NCI-H1092 (cell line): ENCODE measurements at places on chromosomes 3 and 15.

DNA sequence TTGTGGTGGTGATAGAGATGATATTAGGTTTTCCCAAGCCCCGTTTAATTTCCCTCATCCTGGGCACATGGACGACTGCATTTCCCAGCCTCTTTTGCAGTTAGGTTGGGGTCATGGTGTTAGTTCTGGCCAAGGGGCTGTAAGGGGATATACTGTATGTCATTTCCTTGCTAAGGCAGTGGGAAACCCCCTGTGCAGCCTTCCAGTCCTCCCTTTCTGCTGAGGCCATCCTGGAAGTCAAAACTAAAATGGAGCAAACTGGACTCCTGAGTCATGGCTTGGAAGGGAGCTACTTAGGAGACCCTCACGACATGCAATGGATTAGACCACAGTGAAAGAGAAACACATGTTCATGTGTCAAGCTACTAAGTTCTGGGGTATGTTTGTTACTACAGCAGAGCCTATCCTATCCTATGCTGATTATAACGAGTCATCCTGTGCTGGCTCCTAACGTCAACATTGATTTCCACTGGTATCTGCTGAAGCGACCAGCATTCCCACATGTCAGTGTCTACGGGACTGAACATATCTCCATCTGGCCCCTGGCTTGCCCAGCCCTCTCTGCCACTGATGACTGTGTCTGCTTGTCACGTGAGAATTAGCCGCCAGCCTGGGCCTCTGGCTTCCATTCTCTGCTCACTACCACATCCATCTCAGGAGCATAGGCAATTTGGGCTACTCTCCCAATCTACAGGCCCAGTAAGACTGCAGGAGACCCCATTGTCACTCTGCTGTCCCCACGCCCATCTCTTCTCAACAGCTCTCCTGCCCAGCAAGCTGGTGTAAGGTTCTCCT lies 85.6 kb upstream of the MEF2A start:
- DNase-seq: no peak

GRCh38 chr3:135771760-135772159 lies 193.8 kb upstream of the PPP2R3A start:
- DNase-seq: no peak

- no peak for DNase-seq
These were observed 15.8 kb upstream of the P2RY12 start for GRCh38 chr3:151400341-151400740.

GRCh38 chr3:94349310-94349878 lies 286.5 kb downstream of the NSUN3 start:
- no peak for DNase-seq

GRCh38 chr3:58188173-58188564 lies 22.6 kb downstream of the DNASE1L3 start:
- DNase-seq: no peak

GRCh38 chr3:172550347-172550943 lies 27.2 kb upstream of the TNFSF10 start:
- no peak for DNase-seq

DNA sequence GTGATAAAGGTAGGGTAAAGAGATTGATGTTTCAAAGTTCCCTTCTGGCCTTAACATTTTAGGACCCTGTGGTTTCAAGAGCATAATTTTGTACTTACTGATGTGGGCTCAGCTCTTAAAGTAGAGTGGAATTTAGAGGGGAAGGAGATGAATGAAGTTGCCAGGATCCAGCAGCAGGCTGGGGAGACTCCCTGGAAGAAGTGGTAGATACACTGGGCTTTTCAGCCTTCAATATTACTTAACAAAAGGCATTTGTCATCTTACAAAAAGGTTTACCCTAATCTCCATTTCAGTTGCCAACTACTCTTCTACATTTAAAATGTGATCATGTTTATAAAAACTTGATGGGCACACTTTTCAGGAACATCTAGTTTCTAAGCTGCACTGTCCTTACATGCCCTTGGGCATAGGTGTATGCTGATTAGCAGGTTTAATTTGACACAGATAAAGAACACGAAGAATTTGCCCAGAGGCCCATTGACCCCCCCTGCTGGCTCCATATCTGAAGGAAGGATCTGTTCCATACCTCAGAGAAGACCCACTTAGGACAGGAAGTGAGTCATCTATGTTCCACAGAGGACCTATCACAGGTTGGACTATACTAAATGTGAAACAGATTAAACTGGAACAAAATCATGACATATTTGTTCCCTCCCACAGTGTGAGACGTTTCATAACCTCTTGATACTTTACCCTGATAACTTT lies 93.0 kb upstream of the LPP start:
- no peak for DNase-seq

DNA sequence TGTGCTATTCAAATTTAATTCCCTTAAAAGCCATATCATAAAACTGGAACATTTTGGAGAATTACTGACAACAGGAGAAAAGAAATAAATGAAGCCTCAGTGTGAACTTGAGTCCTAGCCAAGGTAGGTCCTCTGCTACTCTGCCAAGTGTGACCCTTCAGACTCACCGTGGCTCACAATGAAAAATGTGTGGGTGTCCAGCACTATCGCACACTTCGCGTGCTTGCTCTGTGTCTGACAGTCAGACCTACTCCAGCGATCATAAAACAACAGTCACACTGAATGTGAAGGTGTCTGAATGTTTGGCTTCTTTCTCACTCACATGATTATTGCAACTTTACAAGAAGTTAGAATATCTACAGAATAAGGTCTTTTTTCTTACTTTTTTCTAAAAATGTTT lies 65.8 kb upstream of the TRA2B start:
- no peak for DNase-seq

- DNase-seq: no peak
These were observed 127.6 kb upstream of the GBE1 start for GRCh38 chr3:81888914-81889557.

DNA sequence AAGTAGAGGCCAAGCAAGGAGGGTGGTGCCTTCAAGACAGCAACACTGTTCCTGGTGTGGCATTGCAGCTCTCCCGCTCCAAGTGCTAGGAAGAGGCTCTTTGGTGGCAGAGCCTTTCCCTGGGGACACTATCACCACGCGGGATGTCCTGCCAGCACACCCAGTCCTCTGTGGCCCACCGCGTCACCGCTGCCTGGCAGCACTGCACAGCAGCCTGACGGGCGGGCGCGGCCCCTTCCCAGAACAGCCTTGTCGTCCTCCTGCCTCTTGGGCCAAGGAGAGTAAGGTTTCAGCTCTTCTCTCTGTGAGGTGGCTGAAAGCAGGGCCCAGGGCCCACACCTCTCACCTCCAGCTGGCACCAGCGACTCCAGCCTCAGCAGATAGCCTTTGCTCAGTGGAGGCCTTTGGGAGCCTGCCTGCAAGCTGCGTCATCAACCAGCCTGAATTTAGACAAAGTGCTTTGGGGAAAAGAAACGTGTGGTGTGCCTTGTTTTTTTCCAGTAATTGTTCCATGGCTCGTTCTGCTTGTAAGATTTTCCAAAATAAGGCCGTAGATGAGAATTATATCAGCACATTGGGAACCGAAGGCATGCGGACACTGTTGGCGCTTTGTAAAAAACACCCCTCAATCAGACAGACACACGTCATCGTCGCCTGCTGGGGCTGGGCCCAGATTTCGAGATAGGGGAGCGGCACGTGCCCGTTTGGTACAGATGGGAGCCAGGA lies 65.0 kb downstream of the AAGAB start:
- no peak for DNase-seq

DNA sequence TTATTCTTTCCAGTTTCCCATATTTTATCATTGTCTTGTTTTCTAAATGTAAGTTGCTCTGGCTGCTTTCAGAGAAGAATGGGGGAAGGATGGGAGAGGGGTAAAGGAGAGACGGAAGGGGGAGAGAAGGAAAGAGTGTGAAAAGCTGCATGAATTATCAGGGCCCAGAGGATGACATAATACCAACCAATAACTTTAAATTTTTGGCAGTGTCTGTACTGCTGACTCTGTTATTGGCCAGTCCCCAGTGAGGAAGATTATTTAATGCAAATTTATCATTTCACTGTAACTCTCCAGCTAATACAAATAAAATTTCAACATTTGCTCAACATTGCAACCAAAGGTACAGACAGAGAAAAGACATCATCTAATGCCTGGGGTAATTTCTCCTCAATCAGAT lies 551.7 kb upstream of the CFAP20DC start:
- DNase-seq: no peak

- no peak for DNase-seq
These were observed 108.8 kb downstream of the ARRDC4 start for GRCh38 chr15:98069256-98069655.

DNA sequence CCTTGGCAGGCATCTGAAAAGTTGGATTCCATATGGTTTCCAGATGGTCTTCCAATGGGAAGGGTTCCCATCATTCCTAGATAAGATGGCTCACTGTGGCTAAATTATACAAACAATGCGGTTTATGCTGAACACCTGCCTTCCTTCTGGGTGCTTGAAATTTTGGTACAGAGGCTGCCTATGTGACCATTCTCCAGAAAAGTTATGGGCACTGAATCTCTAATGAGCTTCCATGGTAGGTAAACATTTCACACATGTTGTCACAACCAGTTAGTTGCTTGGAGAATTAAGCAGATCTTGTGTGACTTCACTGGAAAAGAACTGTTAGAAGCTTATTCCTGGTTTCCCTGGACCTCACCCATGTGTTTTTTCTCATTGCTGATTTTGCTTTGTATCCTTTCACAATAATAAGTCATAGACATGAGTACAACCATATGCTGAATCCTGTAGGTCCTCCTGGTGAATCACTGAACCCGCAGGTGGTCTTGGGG lies 30.1 kb downstream of the PLOD2 start:
- no peak for DNase-seq

DNA sequence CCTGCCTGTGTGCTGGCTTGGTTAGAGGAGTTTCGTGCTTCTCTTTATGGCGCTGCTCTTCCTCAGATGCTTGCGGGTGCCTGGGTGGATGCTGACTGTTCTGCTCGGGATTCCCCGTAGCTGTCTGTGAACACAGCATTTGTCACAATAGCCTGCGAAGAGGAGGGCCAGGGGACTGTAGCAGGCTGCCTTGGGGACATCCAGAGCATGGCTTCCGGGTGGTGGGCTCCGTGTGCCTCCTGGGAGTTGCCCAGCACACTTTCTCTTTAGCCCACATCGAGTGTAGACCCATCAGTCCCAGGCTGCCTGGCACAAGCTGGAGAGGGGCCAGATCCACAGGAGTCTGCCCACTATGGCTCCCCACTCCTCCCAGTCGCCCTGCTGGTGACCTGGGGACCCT lies 22.4 kb downstream of the LRRK1 start:
- DNase-seq: no peak

GRCh38 chr15:100348578-100348977 lies 6.8 kb upstream of the ADAMTS17 start:
- DNase-seq: no peak

GRCh38 chr15:66114863-66115425 lies 138.6 kb downstream of the MEGF11 start:
- no peak for DNase-seq

DNA sequence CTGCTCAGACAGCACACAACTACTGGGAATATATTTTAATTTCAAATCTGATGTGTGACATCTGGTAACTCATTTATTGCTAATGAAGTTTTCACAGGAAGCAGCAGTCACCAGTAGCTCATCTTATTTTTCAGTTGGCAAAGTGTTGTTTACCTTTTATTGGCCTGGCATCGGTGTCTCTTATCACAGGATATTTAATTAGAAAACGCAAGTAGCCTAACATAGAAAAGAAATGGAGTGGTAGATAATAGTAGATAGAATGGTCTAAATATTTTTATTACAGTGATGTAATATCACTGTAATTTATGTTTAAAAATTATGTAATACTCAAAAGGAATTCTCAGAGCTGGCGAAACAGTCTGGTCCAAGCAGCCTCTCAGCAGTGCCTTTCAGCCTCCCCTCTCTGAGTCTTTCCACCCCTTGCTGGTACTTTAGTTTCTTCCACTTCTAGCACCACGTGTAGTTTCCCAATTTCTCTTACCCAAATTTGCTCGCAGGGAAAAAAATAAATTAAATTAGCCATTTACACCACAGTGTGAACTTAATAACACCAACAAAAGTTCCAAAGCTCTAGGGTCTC lies 31.9 kb downstream of the AGTR1 start:
- DNase-seq: no peak

DNA sequence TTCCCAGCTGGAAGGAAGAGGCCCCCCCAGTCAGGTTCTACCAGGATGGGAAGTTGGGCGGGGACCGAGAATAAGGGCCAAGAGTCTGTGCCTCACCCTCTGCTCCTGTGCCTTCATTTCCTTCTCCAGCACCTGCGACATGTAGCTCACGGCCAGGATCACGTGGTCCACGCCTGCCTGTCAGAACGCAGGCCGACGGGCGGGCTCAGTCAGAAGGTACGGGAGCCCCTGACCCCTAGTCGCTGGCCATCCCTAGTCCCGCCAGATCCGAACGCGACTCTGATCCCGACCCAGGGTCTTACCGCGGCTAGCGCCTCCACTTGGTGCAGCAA lies 489 bp downstream of the GMPPB start:
- no peak for DNase-seq

GRCh38 chr3:194084284-194084683 lies 51.7 kb upstream of the HES1 start:
- no peak for DNase-seq

- DNase-seq: no peak
These were observed 43.5 kb upstream of the LRRC3B start for GRCh38 chr3:26579116-26579515.

DNA sequence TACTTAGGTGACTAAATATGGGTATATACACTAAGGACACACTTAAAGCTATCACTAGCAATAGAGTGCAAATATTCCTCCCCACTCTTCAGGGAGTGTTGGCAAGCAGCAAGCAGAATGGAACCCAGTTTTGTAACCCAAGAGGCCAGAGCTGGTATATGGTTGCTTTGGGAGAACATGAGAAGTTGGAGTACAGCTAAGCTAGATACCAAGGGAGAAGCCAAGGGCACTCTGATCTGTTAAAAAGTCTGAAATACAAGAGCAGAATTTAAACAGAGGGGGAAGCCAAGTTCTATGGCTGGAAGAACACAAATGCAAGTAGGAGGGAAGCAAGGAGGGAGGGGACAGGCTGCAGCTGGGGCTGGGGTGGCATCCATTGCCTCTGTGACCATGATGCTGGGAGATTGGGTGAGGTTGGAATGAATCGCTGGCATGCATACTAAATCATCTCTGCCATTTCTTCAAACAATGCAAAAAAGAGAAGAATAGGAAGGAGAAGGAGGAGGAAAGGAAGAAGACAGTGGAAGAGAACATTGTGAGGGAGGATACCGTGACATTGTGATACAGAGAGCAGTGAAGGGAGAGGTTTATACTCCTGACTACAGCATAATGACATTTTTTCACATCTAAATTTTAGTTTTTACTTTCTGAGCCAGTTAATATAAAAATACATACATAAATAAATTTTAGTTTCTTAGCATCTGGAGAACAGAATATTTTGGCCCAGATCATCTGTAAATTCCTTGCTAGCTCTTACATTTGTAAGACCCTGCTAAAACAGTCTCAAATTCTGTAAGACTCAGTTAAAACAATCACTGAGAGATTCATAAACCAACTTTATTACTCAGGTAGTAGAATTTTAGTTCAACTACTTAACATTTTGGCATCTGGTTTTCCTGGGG lies 9.0 kb upstream of the ANXA2 start:
- no peak for DNase-seq

DNA sequence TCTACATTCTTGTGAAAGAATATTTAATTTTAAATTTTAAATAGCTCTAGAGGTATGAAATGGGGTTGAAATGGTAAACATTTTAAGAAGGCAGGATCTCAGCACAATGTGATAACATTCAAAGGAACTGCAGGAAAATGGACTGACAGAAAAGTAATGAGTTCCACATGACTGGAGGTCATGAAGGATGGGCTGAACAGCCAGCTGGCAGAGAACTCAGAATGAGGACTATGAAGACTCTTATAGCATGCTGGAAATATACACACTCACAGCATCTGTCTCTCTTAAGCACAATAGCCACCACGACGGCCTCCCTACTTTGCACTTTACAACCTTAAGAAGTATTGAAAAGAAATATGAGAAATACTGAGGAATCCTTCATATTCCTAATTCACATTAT lies 94.7 kb downstream of the TNIK start:
- no peak for DNase-seq
